ENCODE measurements at places on chromosomes 5 and 9.

DNA sequence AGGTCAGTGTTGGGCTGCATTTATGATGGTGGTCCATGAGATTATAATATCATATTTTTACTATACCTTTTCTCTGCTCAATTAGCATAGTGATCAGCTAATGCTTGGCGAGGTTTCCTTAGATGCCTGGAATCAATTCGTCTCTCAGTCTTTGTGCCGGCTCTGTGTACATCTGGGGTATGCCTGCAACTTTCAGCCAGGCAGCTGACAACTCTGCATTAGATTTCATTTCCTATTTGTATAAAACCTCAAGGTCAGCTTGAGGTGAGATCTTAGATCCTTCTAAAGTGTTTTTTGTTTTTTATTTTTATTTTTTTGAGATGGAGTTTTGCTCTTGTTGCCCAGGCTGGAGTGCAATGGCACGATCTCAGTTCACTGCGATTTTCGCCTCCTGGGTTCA, 86.8 kb downstream of the MELK start:
- ATAC-seq: no peak

GRCh38 chr9:120904061-120904977, 22.3 kb downstream of the TRAF1 start:
- peak; percentile 42 for ATAC-seq

DNA sequence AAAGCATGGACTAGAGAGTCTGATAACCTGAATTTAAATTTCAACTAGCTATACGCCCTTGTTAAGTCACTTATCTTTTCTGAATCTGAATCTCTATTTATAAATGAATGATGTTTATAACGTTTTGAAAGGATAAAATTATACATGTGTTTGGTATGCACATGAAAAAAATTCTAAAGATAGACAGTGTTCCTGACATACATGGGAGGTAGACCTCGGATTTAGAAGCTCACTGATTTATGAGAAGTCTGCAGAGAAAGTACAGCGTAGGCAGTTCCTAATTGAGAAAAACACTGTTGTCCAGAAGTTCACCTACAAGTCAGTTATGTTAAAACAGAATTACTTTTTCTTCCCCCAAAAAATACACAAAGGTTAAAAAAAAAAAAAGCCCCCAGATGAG, 26.6 kb downstream of the MPDZ start:
- no peak for ATAC-seq

GRCh38 chr5:136159457-136159856, 26.8 kb downstream of the SMAD5 start:
- ATAC-seq: no peak

GRCh38 chr9:72588336-72588735, 66.9 kb downstream of the TMC1 start:
- no peak for ATAC-seq

DNA sequence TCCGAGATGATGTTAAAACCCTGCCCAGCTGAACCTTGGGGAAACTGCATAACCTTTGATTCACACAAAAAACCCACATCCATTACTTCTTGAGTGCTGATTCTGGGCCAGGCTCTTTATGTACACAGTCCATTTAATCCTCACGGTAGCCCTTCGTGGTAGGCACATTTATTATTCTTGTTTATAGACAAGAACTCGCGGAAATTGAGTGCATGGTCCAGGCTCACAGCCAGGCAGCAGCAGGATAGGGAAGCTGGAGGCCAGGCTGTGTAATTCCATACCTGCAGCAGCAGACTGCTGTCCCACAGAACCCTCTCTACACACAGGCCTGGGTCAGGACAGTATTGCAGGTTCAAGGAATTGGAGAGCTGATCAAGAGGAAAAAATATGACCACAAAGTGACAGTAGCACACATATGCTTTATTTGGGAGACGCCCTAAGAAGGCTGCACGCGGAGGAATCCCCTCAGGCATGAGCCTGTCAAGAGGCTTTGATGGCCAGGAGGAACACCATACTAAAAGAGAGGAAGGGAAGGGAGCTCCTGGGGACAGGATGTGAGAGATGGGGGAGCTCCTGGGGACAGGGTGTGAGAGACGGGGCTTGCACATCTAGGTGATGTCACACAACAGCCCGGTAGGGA, 28.4 kb upstream of the FAM120A start:
- ATAC-seq: no peak

DNA sequence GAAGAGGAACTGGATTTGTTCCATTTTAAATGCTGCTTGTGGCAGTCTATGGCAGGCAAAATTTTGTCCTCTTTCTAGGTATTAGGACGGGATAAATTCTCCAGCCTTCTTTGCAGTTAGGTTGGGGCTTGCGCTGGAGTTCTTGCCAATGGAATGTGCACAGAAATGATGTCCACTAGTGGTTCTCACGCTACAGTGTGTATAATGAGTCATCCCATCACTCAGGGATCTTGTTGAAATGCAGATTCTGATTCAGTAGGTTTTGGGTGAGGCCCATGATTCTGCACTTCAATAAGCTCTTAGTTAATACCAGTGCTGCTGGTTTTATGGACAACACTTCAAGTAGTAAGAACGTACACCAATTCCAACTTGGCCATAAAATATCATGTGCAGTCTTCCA, 317.6 kb upstream of the KLF4 start:
- ATAC-seq: no peak

GRCh38 chr9:95230046-95230445, 87.5 kb downstream of the FANCC start:
- ATAC-seq: no peak
